A549 treated with CORT108297 at 1 μM for 4 hours (cell line): ENCODE measurements at places on chromosomes 7 and 10. TPM values are rescaled to one million over a fixed set of nuclear protein-coding genes. Genes with fewer than 3 reads are reported as not detected.

The RADIL gene
- total RNA-seq, result 1.3 to 2.8 TPM (median 2.1 TPM) in 5 replicates

The ZNF853 gene
- 1.8 to 2.9 TPM (median 2.2 TPM) in 5 replicates for total RNA-seq

The SUN3 gene
- total RNA-seq, result 0.15 to 0.16 TPM in 2 of 5 replicates, not detected in the others

The BAMBI gene
- 13.1 to 17.1 TPM (median 15.0 TPM) in 5 replicates for total RNA-seq

The H2BK1 gene
- not detected in 5 replicates for total RNA-seq

The SAMD9L gene
- 0.49 to 1.0 TPM (median 0.81 TPM) in 5 replicates for total RNA-seq

The FRMPD2 gene
- total RNA-seq, result 0.03 to 0.16 TPM (median 0.03 TPM) in 3 of 5 replicates, not detected in the others

The NUTM2D gene
- 0.92 to 1.7 TPM (median 1.2 TPM) in 5 replicates for total RNA-seq

The AKR1C8 gene
- total RNA-seq, result 0.09 to 0.42 TPM (median 0.15 TPM) in 4 of 5 replicates, not detected in the other

The ZC3HAV1 gene
- total RNA-seq, result 27.7 to 33.5 TPM (median 30.7 TPM) in 5 replicates

The NAT16 gene
- total RNA-seq, result 0.10 to 0.17 TPM (median 0.14 TPM) in 5 replicates

The CC2D2B gene
- 0.07 to 0.16 TPM (median 0.13 TPM) in 4 of 5 replicates, not detected in the other for total RNA-seq

The GIMAP8 gene
- not detected in 5 replicates for total RNA-seq

The RBM48 gene
- 6.1 to 8.3 TPM (median 6.3 TPM) in 5 replicates for total RNA-seq

The MSMB gene
- not detected in 5 replicates for total RNA-seq

The ANK3 gene
- 0.18 to 0.54 TPM (median 0.42 TPM) in 5 replicates for total RNA-seq

The TAS2R3 gene
- not detected in 5 replicates for total RNA-seq

The OR6V1 gene
- total RNA-seq, result not detected in 5 replicates

The TAS2R5 gene
- total RNA-seq, result 0.24 to 0.47 TPM (median 0.35 TPM) in 5 replicates

The AKR1C1 gene
- total RNA-seq, result 486 to 610 TPM (median 589 TPM) in 5 replicates

The COL17A1 gene
- total RNA-seq, result 1.6 to 2.7 TPM (median 2.2 TPM) in 5 replicates

The MEOX2 gene
- not detected in 5 replicates for total RNA-seq

The PNLIPRP2 gene
- 0.11 TPM in 1 of 5 replicates, not detected in the others for total RNA-seq

The SLC13A1 gene
- not detected in 5 replicates for total RNA-seq

The MAP3K8 gene
- 14.2 to 18.8 TPM (median 16.4 TPM) in 5 replicates for total RNA-seq
